ENCODE measurements at places on chromosomes 5 and 9.

DNA sequence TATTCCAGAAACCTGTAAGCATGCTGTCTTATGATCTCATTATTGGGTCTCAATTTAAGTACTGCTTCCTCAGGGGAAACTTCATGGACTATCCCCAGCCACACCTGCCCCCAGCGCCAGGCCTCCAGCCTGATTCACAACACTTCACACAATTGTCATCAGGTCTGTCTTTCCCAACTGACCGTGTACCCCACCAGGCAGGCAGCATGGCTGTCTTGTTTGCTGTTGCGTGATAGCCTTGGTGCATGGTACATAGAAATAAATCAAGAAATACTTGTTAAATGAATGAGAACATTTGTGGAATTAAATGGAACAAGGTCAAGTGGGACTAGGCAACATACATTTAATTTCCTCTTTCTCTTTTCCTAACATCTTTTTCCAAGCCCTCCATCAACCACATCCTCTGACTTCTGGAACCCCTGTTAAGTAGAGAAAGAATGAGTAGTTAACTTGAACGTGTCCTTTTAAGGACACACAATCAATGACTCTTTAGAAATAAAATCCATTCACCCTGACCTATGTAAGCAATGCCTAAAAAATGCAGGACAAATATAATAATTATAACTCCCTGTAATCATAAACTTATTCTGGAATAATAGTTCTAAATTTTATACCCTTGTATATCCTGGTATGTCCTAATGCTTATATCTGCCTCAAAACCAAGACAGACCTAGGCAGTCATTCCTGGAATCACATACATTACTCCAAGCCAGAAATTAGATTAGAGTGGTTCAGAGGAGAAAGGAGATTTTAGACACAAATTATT is 17.2 kb upstream of the THG1L start:
- DNase-seq, result no peak

DNA sequence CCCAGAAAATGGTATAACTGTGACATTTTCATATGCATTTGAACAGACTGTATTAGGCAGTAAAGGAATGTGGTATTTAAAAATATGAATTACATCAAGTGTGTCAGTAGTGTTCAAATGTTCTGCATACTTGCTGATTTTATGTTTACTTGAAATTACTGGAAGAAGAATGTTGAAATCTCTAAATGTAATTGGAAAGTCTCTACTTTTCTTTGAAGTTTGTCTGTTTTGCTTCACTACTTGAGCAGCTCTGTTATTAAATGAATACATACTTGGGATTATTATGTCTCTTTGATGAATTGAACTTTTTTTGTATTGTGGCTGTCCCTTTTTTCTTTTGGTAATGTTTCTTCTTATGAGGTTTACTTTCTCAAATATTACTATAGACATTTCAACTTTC is 205.6 kb downstream of the TAF11L14 start:
- DNase-seq, result no peak

DNA sequence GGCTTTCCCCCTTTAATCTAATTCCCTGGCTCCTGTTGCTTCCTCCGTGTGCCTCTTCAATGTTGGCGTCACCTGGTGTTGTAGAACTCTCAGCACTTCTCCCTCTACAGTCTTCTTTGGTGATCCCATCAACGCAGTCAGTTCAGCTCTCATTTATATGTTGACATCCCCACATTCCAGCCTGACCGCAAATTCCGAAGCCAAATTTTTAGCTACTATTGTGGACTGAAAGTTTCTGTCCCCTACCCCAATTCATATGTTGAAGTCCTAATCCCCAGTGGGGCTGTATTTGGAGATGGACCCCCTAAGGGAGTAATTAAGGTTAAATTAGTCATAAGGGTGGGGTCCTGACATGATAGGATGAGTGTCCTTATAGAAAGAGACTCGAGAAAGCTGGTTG is 210.6 kb upstream of the ADAMTSL1 start:
- no peak for DNase-seq

DNA sequence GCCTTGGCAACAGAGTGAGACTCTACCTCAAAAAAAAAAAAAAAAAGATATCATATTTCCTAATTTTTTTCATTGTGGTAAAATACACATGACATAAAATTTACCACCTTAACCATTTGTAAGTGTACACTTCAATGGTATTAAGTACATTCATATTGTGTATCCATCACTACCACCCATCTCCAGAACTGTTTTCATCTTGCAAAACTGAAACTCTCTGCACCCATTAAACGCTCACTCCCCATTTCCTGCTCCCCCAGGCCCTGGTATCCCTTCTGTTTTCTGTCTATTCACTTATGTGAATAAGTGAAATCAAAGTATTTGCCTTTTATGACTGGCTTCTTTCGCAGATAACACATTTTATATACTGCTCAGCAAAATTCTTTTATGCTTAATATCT is 12.8 kb downstream of the LRRC8A start:
- no peak for DNase-seq

GRCh38 chr9:2634153-2634552 is 12.6 kb downstream of the VLDLR start:
- DNase-seq, result no peak

DNA sequence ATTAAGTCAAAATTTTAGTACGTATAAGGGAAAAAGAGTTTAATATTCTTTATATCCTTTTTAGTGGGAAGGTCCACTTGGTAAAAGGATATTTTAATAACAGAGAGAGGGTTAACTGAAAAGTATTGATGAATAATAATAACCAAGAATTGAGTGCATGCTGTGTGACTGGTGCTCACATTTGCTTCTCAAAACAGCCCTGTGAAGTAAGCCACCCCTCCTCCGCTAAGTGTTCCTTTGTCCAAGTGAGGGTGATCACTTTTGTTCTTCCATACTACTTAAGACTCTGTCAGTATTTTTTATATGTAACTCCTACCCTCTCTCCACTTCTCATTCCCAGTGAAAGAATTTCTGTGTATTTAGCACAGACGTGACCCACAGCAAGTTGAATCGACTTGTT is 51.5 kb downstream of the SLC44A1 start:
- DNase-seq, result no peak

- no peak for DNase-seq
Measured at GRCh38 chr5:69004676-69005075, 89.1 kb upstream of the SLC30A5 start.

GRCh38 chr5:64690417-64691151 is at the start of gene SHISAL2B:
TSS of gene SHISAL2B (plus strand) at chr5:64690503. CDS start at chr5:64690624, 121 bp downstream.
- no peak for DNase-seq

GRCh38 chr9:79644601-79645000 is 72.8 kb downstream of the TLE4 start:
- DNase-seq, result no peak

- DNase-seq, result no peak
Measured at GRCh38 chr5:6506611-6507010, 58.0 kb downstream of the UBE2QL1 start.

DNA sequence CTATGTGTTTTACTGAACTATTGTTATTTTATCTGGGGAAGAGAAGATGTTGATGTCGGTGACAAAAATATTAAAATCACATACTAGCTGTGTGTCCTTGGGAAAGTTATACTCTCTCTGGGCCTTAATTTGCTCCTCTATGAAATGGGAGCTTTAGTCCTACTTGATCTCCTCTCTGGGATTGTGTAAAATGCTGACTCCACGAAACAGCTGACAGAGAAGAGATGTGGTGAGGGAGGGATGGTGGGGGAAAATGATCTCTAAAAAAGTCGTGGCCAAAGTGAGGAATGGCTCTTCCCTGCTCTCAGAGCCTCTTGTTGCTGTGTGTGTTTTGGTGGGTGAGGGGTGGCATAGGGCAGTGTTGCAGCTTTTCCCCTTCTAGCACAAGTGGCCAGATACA is 173.7 kb downstream of the MELK start:
- no peak for DNase-seq

- no peak for DNase-seq
Measured at GRCh38 chr9:128810873-128811272, 7.4 kb upstream of the ENDOG start.

GRCh38 chr9:98235126-98235525 is 20.3 kb downstream of the TBC1D2 start:
- DNase-seq, result no peak

DNA sequence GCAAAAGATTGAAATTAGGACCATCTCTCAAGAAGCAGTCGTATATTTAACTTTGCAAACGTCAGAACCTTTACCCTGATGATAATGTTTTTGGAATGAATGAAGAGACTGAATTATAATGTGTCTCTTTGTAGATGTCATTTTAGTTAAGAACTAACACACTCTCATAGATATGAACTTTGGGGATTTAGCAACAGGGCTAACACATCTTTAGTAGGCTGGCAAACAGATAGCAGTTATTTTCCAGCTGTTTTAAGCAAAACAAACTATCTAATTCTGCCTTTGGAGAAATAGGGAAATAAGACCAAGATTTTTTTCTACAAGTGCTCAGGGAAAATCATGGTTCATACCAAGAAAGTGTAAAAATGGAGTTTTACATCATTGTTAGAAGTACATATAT is 469.7 kb downstream of the SPATA31D1 start:
- DNase-seq, result no peak

- DNase-seq, result no peak
Measured at GRCh38 chr9:131330814-131331600, 41.5 kb downstream of the PLPP7 start.

- DNase-seq, result no peak
Measured at GRCh38 chr5:139426203-139426885, 13.0 kb downstream of the DNAJC18 start.

- DNase-seq, result no peak
Measured at GRCh38 chr5:10989577-10990263, 228.7 kb upstream of the DAP start.

DNA sequence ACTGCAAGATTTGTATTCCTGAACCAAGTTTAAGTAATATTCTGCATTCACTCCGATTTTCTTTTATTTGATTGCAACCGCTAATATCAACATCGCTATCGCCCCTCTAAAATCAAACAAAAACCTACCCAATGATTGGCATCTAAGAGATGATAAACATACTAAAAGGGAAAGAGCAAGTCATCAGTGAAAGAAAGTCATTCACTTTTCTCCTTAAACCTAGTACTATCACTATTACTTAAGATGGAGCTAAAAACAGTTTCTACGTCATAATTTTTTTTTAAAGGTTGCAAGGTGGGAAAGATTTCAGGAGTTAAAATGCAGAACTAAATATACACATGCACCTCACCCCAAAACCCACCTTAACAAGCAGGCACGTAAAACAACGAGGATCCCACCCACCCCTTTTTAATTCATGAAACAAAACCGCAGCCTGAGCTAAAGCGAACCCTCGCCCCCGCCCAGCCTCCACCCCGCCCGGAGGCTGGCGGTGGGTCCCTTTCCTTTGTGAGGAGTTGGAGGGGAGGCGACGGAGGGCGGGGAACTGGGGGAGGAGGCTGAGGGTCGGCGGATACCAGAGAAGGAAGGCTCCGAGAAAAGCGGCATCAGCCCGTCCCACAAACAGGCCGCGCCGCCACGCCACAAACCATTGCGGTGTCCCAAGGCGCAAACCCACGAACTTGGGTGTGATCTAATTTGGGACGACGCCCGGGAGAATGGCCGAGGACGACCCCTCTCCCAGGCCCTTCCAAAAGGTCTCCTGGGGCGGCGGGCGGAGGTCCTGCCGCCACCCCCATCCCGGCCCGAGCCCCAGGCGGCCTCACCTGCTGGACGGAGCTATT is 861 bp downstream of the UBQLN1 start:
- no peak for DNase-seq

DNA sequence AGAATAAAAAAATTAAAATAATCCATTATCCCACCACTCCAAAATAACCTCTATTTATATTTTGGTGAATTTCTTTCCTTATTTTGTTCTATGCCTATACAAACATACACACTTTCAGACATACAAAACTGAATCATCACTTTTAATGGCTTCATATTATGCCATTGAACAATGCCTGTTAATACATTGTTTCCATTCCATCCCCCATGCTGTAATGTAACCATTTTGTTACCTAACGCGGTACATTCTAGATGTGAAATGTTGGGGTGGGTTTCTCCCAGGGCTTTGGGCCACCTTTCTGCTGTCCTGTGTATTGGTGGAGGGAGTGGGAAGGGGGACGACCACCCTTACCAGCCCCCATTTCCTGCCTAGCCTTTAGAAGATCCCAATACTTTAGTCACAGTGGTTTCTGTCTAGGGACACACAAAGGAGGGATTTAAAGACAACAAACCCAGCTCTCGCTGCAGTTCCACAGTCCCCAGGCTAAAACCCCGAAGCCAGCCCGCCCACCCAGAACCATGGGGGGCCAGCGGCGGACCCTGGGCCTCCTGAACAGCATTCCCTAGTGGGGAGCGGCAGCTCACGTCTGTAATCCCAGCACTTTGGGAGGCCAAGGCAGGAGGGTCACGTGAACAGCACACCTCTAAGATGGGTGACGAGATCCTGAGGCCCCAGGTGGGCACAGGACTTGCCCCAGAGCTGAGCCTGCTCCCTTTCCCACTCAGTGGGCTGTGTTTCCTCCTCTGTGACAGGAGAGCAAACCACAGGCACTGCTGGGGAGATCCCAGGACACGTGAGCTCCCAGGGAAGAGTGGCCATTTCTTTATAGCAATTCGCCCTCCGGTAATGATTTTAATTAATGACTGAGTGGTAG is 56.9 kb upstream of the STXBP1 start:
- DNase-seq, result no peak

DNA sequence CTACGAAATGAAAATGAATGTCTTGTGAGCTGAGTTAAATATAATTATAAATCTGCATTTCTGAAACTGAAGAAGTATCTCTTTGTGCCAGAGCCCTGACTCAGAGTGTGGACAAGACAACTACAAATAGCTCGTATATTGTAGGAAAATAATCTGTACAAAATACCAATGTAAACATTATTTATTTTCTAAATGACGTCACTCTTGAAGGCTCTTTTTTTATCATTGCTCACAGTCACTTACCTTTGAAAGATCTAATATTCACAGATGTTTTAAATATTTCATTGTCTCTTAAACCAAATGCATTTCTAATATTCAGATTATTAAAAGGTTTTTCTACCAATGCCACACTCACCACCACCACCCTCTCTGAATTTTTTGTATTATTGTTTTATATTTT is 226.1 kb downstream of the SLCO4C1 start:
- DNase-seq, result no peak

GRCh38 chr5:169571355-169571754 is 12.2 kb upstream of the SPDL1 start:
- no peak for DNase-seq

- peak; percentile 17 for DNase-seq
Measured at GRCh38 chr5:96687812-96688453, 25.8 kb downstream of the CAST start.

DNA sequence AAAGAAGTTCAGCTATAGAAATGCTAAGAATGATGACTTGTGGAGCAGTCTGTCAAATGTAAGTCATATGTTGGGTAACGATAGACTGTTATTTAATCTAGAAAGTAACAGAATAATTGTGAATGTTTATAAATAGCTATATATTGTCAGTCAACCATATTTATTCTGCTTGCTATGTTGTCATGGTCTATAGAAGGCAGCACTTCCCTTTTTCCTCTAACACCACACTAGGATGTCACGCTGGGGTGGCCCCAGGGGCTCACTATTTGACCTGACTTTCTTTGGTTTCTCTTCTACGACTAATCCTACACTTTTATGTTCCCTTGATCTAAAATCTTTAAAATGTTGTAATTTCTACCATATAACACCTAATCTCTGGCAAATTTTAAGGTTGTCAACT is 20.5 kb downstream of the ERAP2 start:
- DNase-seq, result no peak

All from RCC 7860 (cell line).